ENCODE measurements at places on chromosomes 12 and 14.

GRCh38 chr12:117738233-117738632 is 230.6 kb downstream of the KSR2 start:
- no peak for DNase-seq

DNA sequence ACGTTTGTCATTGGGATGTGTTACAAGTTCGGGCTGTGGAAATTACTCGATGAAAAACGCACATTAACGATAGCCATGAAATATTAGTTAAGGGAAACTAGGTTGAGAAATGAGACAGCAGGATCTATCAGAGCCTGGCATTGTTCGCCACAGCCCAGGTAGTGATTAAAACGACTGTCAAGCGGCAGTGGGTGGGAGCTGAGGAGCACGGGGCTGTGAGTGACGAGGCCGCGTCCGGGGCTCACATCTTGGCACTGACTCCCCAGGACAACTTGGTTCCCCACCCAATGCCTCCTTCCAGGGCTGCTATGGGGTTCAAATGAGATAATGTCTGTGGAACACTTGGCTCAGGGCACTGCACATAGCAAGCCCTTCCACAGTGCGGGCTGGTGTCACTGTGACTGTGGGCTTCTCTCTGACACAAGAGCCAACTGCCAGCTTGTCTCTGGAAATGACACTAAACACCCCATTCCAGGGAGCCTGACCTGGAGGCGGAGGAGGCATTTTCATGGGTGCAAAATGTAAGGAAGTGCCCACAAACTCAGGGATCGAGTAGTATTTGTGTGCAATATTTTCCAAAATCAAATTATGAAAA is 19.3 kb downstream of the MMAB start:
- no peak for DNase-seq

DNA sequence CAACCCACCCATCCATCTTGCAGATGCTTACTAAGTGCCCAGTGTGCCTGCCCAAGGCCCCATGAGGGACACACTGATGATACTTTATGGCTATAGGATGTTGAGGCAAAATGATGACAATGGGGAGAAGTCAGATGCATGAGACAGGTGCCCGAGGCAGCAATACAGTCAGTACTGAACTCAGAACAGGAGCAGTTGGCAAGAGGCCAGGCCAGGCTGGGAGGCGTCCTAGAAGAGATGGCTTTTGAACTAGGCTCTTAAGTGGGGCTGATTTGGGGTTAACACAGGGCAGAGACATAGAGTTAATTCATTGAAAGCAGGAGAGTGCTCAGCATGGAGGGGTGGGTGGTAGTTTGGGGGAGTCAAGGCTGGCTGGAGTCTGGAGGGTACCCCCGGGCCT is 15.6 kb downstream of the PLBD2 start:
- no peak for DNase-seq

DNA sequence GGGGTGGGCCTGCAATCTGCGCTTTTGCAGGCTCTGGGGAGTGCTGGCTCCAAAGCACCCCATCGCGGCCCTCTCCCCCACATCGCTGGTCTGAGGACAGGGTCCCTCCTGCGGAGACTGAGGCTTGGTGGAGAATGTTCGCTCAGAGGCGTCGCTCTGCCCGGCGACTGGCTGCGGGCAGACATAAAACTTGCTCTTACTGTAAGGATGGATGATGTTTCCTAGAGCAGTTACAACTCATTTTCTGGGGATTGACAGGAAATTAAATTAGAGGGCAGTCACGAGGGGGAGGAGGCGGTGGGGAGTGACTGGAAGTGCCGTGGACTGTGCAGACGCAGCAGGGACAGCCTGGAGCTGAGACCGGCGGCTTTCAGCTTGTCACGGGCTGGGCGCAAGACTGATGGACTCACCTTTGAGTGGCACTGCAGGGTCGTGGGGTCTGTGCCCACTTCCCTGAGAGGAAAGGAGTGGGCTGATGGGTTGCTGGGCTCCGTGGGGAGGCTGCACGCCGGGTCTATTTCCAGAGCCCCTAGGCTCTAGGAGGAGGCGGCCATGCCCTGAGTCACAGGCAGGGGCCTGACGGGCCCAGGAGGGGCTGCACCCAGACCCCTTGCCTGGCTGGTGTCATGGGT is 32.8 kb downstream of the NOC4L start:
- no peak for DNase-seq

DNA sequence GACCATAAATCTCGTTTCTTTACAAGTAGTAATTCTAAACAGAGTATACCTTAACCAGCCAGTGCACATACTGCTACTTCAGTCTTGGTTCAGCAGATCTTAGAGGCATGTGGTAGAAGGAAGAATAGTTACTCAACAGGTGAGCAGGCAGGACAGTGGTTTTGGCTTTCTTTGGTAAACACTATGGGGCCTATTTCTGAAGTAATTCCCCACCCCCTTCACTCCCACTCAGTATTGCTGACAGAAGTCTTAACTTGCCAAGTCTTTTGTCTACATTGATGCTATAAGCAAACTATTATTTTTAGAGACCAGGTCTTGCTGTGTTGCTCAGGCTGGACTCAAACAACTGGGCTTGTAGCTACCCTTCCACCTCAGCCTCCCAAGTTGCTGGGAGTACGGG is 68.5 kb downstream of the FBXO34 start:
- DNase-seq = no peak

DNA sequence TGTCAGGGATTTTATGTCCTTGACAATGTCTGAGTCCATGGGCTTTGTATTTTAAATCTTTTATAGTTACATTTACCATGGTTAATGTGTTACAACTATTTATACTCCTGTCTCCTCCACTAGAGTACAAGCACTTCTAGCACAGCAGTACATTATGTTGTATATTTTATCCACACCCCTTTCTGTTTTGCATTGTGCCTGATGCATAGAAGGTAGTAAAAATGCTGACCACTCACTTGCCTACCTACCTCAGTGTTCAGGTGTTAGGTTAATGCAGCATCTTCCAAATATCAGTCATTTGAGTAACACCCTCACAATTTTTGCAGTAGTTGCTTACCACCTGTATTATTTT is 31.1 kb upstream of the SLC38A2 start:
- DNase-seq = no peak

GRCh38 chr14:70080076-70080475 is 108.7 kb downstream of the SLC8A3 start:
- no peak for DNase-seq

DNA sequence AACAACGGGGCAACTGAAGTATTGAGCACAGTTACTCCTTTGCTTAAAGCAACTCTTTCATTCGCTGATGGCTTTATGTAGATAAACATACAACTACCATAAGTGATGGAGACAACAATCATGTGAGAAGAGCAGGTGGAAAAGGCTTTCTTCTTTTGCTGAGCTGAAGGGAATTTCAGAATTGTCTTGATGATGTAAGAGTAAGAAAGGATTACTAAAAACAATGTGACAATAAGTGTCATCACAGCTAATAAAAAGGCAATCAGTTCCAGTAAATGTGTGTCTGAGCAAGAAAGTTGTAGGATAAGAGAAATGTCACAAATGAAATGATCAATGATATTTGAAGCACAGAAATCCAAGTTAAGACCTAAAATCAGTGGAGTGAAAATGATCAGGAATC is 647 bp downstream of the OR6C70 start:
- no peak for DNase-seq

- no peak for DNase-seq
Measured at GRCh38 chr12:105445649-105446048, 115.2 kb downstream of the C12orf75 start.

DNA sequence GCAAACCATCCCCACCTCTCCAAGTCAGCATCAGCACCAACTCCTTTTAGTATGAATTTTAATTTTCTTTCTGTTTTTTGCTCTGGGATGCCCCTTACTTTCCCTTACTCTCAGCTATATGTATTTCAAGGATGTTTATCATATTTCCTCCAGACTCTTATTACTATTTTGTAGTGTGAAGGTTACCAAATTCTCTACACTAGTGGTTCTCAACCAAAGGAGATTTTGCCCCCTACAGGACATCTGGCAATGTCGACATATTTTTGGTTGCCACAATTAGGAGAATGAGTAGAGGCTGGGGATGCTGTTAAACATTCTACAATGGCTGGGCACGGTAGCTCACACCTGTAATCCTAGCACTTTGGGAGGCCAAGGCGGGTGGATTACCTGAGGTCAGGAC is 29.1 kb upstream of the SOS2 start:
- no peak for DNase-seq

- DNase-seq = peak; percentile 61
Measured at GRCh38 chr14:24339284-24340151, at the start of gene RIPK3. RIPK3 (minus strand) TSS chr14:24339991; CDS start chr14:24339826, 165 bp downstream.

GRCh38 chr14:54718046-54718445 is 151.1 kb downstream of the SAMD4A start:
- DNase-seq = no peak

DNA sequence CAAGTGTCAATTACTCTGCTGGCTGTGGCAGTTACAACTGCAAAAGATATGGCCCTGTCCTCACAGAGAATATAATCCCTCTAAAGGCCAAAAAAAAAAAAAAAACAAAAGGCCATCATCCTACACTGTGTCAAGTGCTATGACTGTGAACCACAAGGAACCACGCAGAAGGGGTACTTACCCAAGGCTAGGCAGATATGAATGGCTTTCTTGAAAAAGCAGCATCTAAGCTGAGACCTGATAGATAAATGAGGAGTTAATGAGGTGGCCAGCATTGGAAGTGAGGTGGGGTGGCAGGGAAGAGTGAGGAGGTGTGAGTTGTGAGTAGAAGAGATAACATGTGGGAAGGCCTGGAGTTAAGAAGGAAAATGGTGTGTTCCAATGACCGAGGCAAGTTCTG is 16.4 kb upstream of the IL22 start:
- DNase-seq = no peak

GRCh38 chr12:131922772-131923171 is 6.3 kb upstream of the PUS1 start:
- DNase-seq = no peak

DNA sequence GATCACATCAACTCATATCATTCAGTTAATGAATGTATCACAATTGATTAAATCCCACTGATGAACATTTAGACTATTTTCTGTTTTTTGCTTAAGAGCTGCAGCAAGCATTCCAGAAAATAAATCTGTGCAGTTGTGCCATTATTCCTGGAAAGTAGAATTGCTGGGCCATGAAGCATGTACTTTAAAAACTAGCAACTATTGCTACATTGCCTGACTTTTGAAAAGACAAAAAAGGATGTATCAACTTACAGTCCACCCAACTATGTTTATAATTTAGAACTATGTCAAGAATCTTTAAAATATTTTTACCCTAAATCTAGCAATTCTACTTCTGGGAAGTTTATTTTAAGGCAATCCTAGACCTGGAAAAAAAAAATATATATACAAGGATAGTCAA is 33.4 kb upstream of the ERGIC2 start:
- DNase-seq = no peak

DNA sequence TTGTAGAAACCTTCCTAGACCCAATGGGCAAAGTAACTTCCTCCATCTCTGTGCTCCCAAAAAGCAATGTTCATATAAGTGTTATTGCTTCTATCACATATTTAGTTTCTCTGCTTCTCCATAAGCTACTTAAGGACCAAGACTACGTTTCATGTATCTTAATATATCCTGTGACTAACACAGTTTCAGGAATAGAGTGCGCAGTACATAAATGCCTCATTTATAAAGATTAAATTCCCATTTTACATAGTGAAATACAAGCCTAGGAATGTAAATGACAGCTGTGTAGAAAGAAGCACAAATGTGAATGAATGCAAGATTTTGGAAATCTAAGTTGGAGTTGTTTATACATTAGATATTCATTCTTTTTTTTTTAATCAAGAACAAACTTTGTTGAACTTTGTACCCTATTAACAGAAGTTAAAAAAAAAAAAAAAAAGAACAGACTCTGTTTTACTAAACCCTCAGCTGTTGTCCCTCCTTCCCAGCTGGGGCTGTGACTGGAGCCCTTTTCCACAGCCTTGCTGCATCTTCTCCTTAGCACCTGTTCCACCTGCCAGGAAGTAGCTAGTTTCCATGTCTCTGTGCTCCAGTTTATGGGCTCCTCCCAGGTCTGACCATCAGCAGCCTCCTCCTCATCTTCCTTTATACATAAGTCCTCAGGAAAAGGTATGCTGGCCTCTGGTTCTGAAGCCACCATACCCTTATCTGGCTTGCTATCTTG is 7.0 kb upstream of the METTL17 start:
- no peak for DNase-seq

GRCh38 chr12:59615392-59616165 is 19.8 kb downstream of the SLC16A7 start:
- DNase-seq = no peak

- peak; percentile 11 for DNase-seq
Measured at GRCh38 chr12:106739318-106739717, 35.2 kb upstream of the RIC8B start.

DNA sequence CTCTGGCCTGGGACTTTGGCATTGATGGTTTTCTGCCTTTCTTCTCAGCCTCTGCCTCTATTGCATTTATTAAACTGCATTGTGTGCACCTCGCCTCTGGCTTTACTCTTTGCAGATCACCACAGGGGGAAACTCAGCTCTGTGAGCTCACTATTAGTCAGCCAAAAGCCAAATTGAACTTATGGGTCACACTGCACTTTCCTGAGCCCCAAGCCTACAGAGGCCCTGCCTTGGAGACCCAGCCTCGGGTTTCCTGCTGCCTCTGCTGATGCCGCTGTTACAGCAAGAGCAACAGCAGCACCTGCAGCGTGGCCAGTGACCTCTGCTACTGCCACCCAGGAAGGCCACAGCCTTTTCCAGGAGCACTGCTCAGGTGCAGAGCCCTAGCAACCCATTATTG is 122.5 kb downstream of the DAD1 start:
- DNase-seq = no peak

GRCh38 chr12:19432309-19433170 is 6.8 kb upstream of the AEBP2 start:
- no peak for DNase-seq

- no peak for DNase-seq
Measured at GRCh38 chr14:23164250-23164649, 19.2 kb downstream of the SLC7A8 start.

- no peak for DNase-seq
Measured at GRCh38 chr14:62532181-62532580, 513.1 kb downstream of the KCNH5 start.

GRCh38 chr14:99522457-99522891 is 41.3 kb downstream of the CCNK start:
- DNase-seq = no peak

DNA sequence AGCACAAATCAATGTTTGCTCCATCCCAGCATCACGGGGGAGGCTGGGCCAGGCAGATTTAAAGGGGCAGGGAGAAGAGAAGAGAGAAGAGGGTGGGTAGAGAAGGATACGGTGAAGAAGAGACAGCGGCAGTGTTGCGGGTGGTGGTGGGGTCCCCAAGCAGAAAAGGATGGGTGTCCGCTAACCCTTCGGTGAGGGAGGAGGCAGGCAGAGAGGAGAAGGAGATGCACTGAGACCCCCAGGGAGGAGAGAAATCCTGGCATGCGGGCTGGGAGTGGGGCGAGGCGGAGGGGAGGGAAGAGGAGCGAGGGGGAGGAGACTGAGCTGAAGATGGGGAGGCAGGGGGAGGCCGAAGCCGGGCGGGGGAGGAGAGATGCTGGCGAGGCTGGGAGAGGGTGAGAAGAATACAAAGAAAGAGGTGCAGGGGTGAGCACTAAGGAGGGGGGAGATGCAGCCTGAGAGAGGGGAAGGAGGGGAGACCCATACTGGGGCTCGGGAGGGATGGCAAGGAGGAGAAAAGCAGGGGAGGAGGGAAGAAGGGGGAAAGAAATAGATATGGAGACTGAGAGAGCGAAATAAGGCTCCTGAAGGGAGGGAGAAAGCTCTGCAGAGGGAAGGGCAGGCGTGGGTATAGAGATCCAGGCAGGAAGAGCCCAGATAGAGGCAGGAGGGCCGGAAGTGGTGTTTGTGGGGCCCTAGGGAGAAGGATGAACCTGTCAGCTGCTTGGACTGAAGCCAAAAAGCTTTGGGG is at the start of gene JPH4:
Gene JPH4 (minus strand): TSS at position 231 of the 751 bp plus-strand sequence. CDS start 1,337 bp downstream, outside the sequence.
- DNase-seq = peak; percentile 61

GRCh38 chr12:76595056-76595455 is 35.5 kb upstream of the OSBPL8 start:
- no peak for DNase-seq

All from DMS153 (cell line).